Renal pelvis (tissue), 12 donors: ENCODE measurements at places on chromosomes 7 and 10. TPM values are rescaled to one million over a fixed set of nuclear protein-coding genes. Genes with fewer than 3 reads are reported as not detected.

Gene FAM25G
- polyA plus RNA-seq, result not detected

Gene JAKMIP3
- polyA plus RNA-seq, result 0.41 TPM

Gene TMEM184A
- 9.7 TPM for polyA plus RNA-seq

Gene ZNF853
- polyA plus RNA-seq, result 19.7 TPM

Gene PTF1A
- polyA plus RNA-seq, result not detected

Gene PMPCB
- polyA plus RNA-seq, result 97.0 TPM

Gene CDC14C
- polyA plus RNA-seq, result not detected

Gene TRIM73
- 10.7 TPM for polyA plus RNA-seq

DNA sequence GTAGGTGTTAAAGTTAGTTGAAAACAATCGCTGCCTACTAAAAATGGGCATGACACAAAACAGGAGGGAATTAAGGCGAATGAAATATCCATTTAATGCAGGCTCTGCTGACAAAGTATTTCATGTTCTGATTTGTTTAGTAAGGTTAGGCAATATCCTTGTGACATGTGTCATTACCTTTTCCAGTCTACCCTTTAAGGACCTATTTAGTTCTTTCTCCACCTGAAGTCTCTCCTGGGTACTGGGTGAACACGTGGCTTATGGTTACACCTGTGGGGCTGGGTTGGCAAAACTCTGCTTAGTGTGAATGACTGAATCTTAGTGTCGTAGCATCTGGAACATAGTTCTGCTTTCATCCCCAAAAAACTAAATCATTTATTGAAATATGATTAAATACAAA is 313.5 kb downstream of the CCDC3 start:
- DNase-seq, result no peak

DNA sequence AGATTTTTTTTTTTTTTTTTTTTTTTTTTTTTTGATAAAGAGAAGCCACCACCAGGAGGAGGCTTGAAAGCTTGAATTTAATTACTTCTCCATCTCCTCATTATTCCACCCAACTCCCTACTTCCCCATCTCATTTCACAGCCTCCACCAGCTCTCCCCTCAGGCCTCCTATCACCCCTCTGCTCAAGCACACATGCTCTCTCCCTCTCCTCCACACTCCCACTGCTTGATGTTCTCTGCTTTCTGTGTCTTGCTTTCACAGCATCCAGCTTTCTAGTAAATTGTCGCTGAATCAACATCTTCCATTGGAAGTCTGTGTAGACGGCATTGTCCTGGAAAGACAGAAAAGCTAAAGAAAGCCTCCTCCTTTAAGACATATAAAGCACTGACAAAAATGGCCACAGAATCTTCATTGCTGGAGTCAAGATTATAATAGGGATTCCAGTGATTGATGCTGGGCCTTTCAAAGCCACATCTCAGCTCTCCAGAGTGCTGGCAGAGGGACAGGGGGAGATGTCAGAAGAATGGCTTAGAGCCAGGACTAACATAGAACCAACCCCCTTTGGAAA is 58.3 kb downstream of the DOCK4 start:
- no peak for DNase-seq

DNA sequence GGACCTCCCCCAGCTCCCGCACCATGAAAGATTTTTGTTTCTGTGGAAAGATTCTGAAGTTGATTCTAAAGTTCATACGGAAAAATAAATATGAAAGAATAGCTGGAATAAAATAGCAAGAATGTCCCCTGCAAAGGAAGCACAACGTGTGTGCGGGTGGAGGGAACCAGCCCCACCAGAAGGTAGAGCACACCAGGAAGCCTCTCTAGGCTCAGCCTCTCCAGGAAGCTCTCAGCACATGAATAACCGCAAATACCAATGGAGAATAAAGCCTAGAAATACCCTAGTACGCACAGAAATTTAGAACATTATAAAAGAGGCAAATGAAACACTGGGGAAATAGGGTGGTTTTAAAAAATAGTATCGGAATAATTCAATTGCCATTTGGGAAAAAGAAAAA is 24.6 kb upstream of the FAM170B start:
- DNase-seq, result no peak

GRCh38 chr7:99459087-99459486 is 6.9 kb downstream of the ATP5MF start:
- no peak for DNase-seq

- peak; percentile 57 for DNase-seq
Observed at GRCh38 chr10:36888925-36889573, 236.3 kb upstream of the ANKRD30A start.

DNA sequence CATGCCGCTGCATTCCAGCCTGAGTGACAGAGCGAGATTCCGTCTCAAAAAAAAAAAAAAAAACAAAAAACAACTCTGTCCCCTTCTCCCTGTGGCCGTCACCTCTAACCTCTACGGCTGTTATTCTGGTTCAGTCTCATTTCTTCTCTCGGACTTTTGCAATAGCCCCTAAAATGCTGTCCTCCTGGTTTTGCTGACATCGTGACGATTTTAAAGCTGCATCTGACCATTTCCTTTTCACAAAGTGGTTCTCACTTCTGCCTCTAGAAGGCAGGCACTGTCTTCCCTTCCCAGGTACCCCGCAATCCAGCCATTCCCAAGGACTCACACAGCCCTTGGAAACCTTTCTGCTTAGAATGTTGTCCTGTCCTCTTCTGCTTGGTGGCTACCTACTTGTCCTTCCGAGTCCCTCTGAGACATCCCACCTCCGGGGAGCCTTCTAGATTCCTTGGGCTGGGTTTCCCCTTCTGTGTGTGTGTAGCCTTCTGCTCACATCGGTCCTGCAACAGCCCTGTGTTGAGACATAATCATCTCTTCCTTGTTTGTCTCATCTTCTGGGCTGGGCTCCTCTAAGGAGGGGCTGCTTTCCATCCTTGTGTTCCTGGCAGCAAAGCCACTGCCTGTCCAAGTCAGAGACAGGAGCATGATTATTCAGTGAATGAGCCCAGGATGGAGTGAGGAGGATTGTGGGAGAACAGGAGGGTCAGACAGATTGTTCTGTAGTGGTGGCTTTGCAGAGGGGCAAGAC is 83.1 kb downstream of the GRK5 start:
- no peak for DNase-seq

GRCh38 chr7:75989500-75990388 is 4.7 kb downstream of the TMEM120A start:
- no peak for DNase-seq

DNA sequence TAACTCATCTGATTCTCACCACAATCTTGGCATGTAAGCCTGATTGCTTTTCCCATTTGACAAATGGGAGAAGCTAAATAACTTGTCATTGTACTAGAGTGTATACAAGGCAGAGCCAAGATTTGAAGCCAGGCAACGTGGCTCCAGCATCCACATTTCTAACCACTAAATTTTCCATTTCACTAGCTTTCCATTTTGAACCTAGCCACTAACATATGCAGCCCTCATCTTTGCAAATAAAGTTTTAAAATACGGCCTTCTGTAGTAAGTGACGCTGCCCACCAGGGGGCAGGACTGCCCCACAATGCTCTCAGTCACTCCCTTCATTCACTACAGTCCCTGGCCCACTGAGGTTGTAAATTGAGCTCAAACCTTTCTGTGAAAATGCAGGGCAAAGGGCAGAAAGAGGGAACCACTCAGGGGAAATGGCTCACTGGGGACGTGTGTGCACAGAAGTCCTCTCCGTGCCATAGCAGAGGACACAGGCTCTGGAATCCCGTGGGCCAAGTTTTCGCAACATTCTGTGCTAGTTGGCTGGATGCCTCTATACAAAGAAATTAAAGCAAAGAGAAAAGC is 315.7 kb downstream of the TNS3 start:
- peak; percentile 73 for DNase-seq

- no peak for DNase-seq
Observed at GRCh38 chr10:12419262-12419847, 70.0 kb downstream of the CAMK1D start.

DNA sequence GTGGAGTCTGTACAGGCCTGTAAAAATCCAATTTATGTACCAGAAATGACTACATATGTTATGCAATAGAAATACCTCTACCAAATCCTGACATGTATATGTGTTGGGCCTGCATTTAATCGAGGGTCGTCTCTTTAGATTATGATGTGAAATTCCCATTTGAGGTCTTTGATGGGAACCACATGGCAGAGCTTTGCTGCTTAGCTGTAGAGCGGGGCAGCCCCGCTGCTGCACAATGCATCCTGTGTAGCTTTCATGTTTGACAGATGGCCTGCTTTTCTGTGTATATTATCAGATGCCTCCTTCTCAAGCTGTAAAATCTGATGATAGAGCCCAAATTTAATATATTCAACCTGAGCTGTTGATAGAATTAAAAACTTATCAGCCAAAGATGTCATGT is 65.8 kb downstream of the RAB18 start:
- DNase-seq, result peak; percentile 9

DNA sequence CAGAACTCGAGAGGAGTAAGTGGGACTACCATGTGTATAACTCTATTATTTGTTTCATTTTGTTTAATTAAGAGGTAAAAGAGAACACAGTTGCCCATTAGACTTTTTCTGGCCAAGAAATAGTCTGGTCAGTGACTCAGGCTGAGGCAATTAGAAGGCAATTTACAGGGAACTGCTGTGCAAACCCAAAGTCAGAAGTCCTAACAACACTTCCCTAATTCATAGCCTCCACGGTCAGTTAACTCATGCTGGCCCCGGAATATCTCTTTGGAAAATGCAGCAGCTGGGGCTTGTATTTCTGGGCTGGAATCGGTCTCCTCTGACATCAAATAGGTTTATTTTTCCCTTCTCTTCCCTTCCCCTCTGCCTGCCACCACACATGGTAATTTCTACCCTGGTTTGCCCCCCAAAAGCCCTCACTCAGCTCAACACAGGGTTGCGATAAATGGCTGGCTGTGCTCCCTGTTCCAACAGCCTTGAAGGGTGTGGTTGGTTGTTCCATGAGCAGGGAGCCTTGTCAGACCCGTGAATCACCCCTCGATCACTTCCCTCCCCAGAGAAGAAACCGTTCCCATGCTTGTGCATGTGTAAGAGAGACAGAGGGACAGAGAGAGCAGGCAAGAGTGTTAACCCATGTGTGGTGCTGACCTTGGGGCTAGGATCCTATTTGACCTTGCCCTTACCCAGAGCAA is 5.3 kb downstream of the SH3PXD2A start:
- DNase-seq, result peak; percentile 36

GRCh38 chr10:565676-566075 is 123.8 kb downstream of the DIP2C start:
- no peak for DNase-seq

- DNase-seq, result no peak
Observed at GRCh38 chr10:52632591-52632990, 140.0 kb downstream of the MBL2 start.

DNA sequence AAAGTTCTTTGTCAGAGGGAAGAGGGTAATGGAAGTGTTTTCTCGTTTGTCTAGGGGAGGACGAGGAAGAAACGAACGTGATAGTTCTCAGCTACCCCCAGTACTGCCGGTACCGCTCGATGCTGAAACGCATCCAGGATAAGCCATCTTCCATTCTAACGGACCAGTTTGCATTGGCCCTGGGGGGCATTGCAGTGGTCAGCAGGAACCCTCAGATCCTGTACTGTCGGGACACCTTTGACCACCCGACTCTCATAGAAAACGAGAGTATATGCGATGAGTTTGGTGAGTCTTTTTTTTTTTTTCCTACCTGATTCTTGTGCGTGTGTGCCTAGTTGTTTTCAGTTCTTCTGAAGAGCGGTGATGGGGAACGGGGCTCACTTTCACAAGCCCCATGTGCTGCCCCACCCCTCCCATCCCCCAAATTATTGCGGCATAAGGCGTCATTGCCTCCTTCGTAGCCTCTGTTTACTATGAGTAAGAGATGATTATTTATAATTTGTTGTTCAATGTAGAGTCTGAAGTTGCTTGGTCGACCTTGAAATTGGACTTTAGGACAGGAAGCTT is 98.6 kb downstream of the ARID5B start:
- DNase-seq, result no peak

- no peak for DNase-seq
Observed at GRCh38 chr7:5625938-5626337, 155.5 kb downstream of the RNF216 start.

- peak; percentile 53 for DNase-seq
Observed at GRCh38 chr7:10973942-10974911, 555 bp downstream of the PHF14 start.

DNA sequence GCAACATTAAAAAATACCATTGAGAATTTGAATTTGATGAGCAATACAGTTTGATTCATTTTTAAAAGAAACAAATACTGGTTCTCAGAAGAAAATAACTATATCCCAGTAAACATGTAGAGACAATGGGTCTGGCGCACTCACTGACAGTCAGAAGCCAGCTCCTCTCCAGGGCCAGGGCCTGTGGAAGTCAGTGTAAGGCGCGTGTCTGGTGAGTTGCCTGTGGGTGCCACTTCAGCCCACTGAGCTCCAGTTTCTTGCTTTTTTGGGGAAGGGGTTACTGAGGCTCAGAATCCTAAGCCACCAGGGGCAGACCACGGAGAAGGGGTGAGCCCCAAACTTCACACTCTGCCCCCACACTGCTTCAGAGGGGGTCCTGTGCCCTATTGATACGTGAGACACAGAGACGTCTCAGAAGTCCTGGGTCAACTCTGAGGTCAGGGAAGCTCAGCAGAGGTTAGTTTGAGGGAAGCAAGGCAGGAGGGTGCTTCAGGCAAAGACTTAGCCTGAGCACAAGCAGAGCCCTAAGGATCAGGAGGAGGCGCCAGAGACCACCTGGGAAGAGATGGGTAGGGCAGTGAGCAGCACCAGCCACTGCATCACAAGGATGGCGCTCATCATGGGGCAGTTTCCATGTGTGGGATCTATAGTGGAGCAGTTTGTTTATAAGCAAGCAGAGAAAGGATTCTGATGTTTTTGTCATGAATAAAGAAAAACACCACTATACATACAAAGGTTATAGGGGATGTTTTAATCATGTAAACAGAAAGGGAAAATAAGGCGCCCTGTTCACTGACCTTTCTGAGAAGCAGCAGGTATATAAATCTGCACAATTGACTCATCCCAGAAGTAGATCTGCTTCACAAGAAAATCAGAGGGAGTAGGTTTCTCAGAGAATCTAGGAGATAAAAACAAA is 95.7 kb downstream of the PKD1L1 start:
- no peak for DNase-seq

DNA sequence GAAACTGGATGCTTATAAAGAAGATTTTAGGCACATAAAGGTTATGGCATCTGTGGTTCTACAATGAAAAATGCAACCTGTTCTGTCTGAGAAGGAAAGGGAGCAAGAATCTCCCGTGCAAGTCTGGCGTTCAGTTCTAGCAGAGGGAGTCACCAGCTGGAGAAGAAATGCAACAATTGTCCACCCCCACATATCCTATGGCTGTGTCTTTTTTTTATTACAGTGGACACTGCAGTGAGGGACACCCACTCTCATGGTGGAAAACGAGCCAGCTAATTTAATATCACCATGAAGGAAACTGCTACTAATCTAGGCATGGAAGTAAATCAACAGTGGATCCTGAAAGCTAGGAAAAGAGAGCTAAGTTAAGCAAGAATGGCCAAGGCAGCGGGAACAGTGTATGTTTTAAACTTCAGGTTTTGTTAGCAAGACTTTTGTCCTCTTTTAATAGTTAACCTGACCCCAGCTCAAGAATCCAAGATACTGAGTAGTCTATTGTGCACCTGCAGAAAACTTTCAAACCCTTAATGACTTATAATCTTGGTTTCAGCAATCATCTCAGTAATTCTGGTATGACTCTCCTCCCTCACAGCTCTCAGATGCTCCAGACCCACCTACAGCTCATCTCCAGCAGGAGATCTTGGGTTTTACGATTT is 149.3 kb downstream of the FGFR2 start:
- peak; percentile 30 for DNase-seq
